MM.1S (cell line): ENCODE measurements at places on chromosomes 12 and 14.
A peak's percentile ranks its signal among the peaks of the same experiment; 100 is the strongest.

- DNase-seq, result peak; percentile 76
- H3K27me3 ChIP-seq, result no peaks in the 10 kb centered on the region
- peak overlapping the region; percentile 83 for H3K27ac ChIP-seq
- peak overlapping the region; percentile 81 for H3K4me3 ChIP-seq
- no peaks in the 10 kb centered on the region for H3K36me3 ChIP-seq
- peaks cover 10% of the 10 kb centered on the region for H3K4me1 ChIP-seq
These were observed 103.5 kb upstream of the BCAT1 start for GRCh38 chr12:25052196-25052913.

DNA sequence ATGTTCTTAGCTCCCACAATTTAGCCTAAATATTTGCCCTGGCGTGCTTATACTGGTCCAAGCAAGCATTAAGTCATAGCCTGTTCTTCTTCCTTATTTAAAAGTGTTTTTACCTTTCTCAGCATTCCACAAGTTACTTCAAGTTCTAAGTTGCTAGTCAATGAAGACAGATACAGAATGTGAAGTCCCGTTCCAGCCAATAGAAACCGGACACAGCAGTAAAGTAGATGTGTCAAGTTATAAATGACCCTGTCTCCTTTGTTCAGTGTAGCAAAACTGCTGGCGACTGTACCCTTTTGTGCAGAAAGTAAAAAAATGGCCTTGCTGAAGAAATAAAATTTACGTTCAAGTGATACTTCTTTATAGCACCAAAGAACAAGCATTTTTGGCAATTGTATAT lies 3.9 kb downstream of the SNAPC1 start:
- no peak for DNase-seq
- H3K27me3 ChIP-seq, result no peaks in the 10 kb centered on the region
- H3K4me3 ChIP-seq, result no peak overlapping the region
- H3K36me3 ChIP-seq, result no peaks in the 10 kb centered on the region
- H3K27ac ChIP-seq, result no peak overlapping the region

DNA sequence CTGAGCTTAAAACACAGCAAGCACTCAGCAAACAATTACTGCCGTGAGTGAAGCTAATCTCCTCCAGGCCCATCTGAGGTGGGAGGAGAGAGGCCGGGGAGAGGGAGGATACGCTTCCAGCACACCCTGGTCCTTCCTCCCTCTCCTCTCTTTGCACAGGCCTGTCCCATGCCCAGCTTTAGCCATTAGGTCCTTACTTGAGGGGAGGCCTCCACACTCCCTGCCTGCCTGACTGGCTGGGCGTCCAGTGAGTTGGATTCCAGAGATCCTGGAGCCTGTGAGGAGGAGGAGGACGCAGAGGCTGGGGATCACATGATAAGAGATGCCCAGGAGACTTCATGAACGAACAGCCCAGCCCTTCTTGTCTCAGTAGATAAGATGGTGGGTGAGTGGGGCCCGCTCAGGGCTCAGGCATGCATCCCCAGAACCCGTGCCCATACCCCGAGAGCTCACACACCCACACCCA lies 65.1 kb upstream of the NCOR2 start:
- H3K4me1 ChIP-seq, result no peaks in the 10 kb centered on the region
- H3K27ac ChIP-seq, result no peak overlapping the region
- no peak for DNase-seq

- H3K27me3 ChIP-seq, result no peaks in the 10 kb centered on the region
- no peak overlapping the region for H3K4me3 ChIP-seq
- H3K27ac ChIP-seq, result no peak overlapping the region
- H3K36me3 ChIP-seq, result no peaks in the 10 kb centered on the region; the same call in 1 of the 2 replicates
- no peaks in the 10 kb centered on the region for H3K4me1 ChIP-seq
- DNase-seq, result no peak
These were observed 17.0 kb downstream of the NFYB start for GRCh38 chr12:104121001-104121400.

- no peaks in the 10 kb centered on the region for H3K4me1 ChIP-seq
- DNase-seq, result no peak
- no peak overlapping the region for H3K4me3 ChIP-seq
These were observed 9.7 kb downstream of the TOX4 start for GRCh38 chr14:21486640-21487087.

GRCh38 chr14:74476607-74477006 lies 16.5 kb downstream of the NPC2 start:
- no peak overlapping the region for H3K4me3 ChIP-seq
- H3K36me3 ChIP-seq, result no peaks in the 10 kb centered on the region
- H3K27ac ChIP-seq, result no peak overlapping the region

DNA sequence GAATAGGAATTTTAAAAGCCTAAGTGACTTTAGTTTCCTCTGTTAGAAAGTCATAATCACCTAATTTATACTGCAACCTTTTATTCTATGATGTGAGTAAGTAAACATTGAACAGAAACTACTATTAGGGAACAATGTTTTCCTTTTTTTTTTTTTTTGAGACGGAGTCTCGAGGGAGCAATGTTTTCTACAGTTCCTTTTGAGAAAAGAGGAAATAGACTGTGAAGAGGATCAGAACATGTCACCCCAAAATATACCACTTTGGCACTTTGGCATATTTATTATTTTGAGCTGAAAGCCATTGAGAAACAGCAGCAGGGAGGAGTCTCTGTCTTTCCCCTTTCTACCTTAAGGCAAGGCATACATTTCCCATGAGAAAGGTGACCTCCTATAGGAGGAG lies 162.7 kb upstream of the CNOT2 start:
- no peaks in the 10 kb centered on the region for H3K4me1 ChIP-seq
- no peak for DNase-seq
- H3K4me3 ChIP-seq, result no peak overlapping the region
- no peaks in the 10 kb centered on the region for H3K27me3 ChIP-seq
- no peak overlapping the region for H3K27ac ChIP-seq
- H3K36me3 ChIP-seq, result no peaks in the 10 kb centered on the region

GRCh38 chr14:81819344-81819743 lies 285.7 kb upstream of the SEL1L start:
- no peak overlapping the region for H3K27ac ChIP-seq
- H3K4me3 ChIP-seq, result no peak overlapping the region
- no peaks in the 10 kb centered on the region for H3K36me3 ChIP-seq
- no peak for DNase-seq
- no peaks in the 10 kb centered on the region for H3K27me3 ChIP-seq

DNA sequence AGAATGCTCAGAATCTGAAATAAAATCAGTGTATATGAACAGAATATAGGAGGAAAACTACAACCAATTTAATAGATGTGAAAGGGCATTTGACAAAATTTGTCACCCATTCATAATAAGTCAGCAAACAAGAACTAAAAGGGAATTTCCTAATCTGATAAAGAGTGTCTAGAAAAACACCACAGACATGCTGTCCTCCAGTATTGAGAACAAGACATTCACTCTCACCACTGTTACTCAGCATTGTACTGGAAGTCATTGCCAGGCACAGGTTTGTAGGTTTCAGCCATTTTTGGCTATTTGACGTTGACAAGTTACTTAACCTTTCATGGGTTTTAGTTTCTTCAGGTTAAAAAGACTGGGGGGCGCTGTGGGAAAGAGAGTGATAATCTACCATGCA lies 13.2 kb downstream of the EIF2S1 start:
- no peak overlapping the region for H3K27ac ChIP-seq
- DNase-seq, result no peak
- no peaks in the 10 kb centered on the region for H3K4me1 ChIP-seq
- no peak overlapping the region for H3K4me3 ChIP-seq

- no peaks in the 10 kb centered on the region for H3K4me1 ChIP-seq
- H3K27me3 ChIP-seq, result no peaks in the 10 kb centered on the region
- no peak overlapping the region for H3K4me3 ChIP-seq
- no peak for DNase-seq
- no peak overlapping the region for H3K27ac ChIP-seq
These were observed 22.6 kb upstream of the PAPOLA start for GRCh38 chr14:96479435-96480146.

- DNase-seq, result no peak
- H3K4me1 ChIP-seq, result peaks cover 15% of the 10 kb centered on the region; the same call in 1 of the 2 replicates
- no peak overlapping the region for H3K27ac ChIP-seq
- no peaks in the 10 kb centered on the region for H3K36me3 ChIP-seq
These were observed 1.8 kb downstream of the GLI1 start for GRCh38 chr12:57461276-57461916.

- DNase-seq, result no peak
- H3K4me1 ChIP-seq, result no peaks in the 10 kb centered on the region
- no peaks in the 10 kb centered on the region for H3K36me3 ChIP-seq
- H3K27me3 ChIP-seq, result peaks cover 7% of the 10 kb centered on the region
These were observed 4.1 kb downstream of the TEAD4 start for GRCh38 chr12:2963154-2963759.

DNA sequence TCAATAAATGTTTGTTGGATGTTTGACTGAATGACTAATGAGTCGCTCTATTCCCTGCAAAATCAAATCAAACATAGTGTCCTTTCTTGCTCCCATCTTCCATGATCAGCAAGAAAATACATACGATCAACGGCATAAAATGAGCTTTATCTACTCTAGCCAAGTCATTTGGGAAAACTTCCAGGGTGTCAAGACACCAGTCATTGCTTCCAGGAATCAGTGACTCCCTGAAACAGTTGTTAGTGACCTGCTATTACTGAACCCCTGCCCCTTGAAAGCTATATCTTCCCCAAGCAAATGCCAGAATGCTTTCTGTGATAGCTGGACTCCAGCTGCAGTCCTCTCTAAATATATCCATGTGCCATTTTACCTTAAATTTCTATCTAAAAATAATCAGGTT lies 169.5 kb upstream of the SSTR1 start:
- no peaks in the 10 kb centered on the region for H3K4me1 ChIP-seq
- no peaks in the 10 kb centered on the region for H3K36me3 ChIP-seq
- no peak overlapping the region for H3K27ac ChIP-seq
- no peak overlapping the region for H3K4me3 ChIP-seq
- DNase-seq, result no peak
- H3K27me3 ChIP-seq, result no peaks in the 10 kb centered on the region

- peak overlapping the region; percentile 98 for H3K4me3 ChIP-seq
- H3K27ac ChIP-seq, result peak overlapping the region; percentile 89; the same call in 1 of the 2 replicates
These were observed 2.0 kb downstream of the RAP1B start for GRCh38 chr12:68612697-68613096.

- no peak for DNase-seq
- no peaks in the 10 kb centered on the region for H3K27me3 ChIP-seq
- H3K4me1 ChIP-seq, result no peaks in the 10 kb centered on the region
These were observed 243.4 kb upstream of the PELI2 start for GRCh38 chr14:55874785-55875184.

GRCh38 chr12:32671930-32672780 lies 6.9 kb upstream of the DNM1L start:
- no peak overlapping the region for H3K27ac ChIP-seq
- no peaks in the 10 kb centered on the region for H3K36me3 ChIP-seq
- DNase-seq, result peak; percentile 75
- H3K27me3 ChIP-seq, result no peaks in the 10 kb centered on the region
- no peak overlapping the region for H3K4me3 ChIP-seq

- H3K27me3 ChIP-seq, result no peaks in the 10 kb centered on the region
- H3K4me3 ChIP-seq, result no peak overlapping the region
- peak; percentile 67 for DNase-seq
- H3K36me3 ChIP-seq, result no peaks in the 10 kb centered on the region
These were observed 47.8 kb upstream of the RERG start for GRCh38 chr12:15268927-15269552.

- H3K36me3 ChIP-seq, result no peaks in the 10 kb centered on the region
- peak overlapping the region; percentile 67; the same call in 1 of the 2 replicates for H3K27ac ChIP-seq
- H3K27me3 ChIP-seq, result no peaks in the 10 kb centered on the region
- peak; percentile 70 for DNase-seq
These were observed 5.9 kb downstream of the PSEN1 start for GRCh38 chr14:73142216-73142615.
